Tibial artery (tissue), 4 donors: ENCODE measurements at places on chromosomes 5 and 9.

GRCh38 chr5:156359476-156359875, 32.5 kb downstream of the SGCD start:
- no peak for DNase-seq

DNA sequence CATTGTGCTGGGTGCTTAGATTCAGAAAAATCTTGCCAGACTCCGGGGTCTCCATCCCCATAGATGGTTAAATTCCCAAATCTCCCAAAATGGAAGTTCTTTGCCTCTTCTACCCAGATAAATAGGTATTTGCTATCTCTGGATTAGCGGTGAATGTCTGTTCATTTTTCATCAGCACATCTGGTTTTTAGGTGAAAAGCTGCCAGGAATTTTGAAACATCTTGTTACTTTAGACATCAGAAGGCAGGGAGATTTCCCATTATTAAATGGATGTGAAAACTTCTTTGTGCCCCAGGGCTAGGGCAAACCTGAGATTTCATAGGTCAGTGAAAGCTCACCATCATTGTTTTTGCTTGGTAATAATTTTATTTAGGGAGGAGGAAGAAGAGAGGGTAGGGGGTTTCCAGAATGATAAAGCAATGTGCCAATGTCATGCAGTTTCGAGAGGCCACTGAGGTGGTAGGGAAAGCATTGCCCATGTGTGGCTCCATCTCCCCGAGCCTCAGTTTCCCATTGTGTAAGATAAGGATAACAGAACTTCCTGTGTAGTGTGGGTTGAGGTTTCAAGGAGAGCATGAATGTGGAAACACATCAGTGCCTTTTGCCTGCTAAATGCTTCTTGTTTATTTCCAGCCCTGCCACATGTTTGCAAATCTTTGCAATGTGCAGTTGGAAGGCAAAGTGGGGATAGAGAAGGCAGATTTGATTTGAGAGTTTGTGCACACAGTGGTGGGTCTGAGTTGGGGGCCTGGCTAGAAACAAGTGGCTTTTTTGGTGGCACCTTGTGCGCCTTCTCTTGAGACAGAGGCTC, 147.2 kb upstream of the KLF4 start:
- no peak for DNase-seq

GRCh38 chr5:107257885-107258520, 412.7 kb downstream of the EFNA5 start:
- no peak for DNase-seq

GRCh38 chr5:111223101-111223786, 940 bp upstream of the CAMK4 start:
- no peak for DNase-seq

GRCh38 chr5:173329491-173330337, 1.5 kb upstream of the STC2 start:
- no peak for DNase-seq

GRCh38 chr9:124427281-124427680, 12.0 kb upstream of the PSMB7 start:
- DNase-seq = no peak

GRCh38 chr9:133805876-133806622, 67.9 kb upstream of the SARDH start:
- DNase-seq = no peak

GRCh38 chr5:120153551-120153950, 310.5 kb upstream of the PRR16 start:
- DNase-seq = no peak

DNA sequence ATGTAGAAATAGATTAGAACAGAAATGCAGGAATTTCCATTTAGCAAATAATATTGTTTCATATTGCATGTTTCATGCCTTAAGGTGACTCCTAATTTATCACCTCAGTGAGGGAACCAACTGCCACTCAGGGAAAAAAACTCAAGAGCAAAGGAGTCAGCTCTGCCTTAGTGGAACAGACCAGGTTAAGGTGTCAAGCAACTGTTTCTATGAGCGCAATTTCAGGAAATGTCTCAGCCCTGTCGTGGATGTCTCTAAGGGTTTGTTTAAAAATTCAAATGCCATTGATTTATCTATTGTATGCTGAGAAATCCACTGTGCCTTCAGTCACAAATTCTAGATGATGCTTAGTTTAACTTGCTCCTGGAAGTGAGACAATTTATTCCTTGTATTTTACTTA, 34.7 kb upstream of the PDZD2 start:
- no peak for DNase-seq

DNA sequence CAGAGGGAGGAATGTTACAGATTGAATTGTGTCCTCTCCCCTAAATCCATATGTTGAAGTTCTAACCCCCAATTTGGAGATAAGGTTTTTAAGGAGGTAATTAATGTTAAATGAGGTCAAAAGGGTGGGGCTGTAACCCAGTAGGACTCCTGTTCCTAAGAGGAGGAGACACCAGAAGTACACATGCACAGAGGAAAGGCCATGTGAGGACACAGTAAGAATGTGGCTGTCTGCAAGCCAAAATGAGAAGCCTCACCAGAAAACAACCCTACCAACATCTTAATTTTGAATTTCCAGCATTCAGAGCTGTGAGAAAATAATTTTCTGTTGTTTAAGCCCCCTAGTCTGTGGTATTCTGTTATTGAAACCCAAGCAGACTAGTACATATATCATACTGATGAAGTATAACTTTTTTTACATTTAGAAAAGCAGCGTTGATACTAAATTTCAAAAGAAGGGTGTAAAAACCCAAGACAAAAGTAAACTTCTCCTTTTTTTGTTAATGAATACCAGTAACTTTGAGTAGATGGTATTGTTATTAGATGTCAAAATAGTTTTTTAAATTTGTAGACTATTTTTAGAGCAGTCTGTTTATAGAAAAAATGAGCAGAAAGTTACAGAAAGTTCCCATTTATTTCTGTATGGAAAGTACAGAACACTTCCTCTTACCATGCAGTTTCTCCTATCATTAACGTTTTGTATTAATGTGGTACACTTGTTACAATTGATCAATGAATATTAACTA, 25.1 kb downstream of the RNF180 start:
- DNase-seq = no peak

DNA sequence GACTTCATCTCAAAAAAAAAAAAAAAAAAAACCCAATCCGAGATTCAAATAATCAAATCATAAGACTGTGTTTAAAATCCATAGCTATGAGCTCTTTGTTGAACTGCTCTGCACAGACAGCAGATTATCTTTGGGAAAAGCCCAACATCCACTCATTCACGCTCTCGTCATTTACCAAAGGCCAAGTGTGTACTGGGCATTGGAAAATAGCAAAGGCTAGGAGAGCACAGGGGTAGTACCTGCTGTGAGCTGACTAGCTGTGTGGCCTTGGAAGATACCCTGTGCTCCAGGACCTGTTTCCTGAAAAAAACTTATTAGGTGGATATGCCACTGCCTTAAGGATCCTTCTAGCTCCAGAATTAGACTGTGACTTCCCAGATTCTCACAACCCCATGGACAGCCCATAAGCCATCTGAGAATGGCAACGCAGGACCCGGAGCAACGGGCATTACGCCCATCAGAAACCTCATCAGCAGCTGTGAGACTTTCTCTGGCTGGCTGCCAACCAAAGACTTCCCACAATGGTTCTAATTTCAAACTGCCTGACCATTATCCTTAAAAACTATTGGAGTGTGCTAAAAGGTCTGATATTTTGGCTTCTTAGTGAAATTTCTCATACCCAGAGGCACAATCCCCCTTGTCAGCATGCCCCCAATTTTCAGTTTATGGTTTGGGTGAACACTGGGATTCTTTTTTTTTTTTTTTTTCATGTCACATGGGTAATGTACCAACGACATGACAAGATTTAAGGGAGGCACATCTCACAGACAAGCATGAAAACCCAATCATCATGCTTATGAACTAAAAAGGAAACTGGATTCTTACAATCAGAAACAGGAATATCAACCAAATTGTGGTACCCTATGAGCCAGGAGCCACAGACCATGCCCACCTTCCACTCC, 16.8 kb downstream of the SERINC5 start:
- DNase-seq = peak; percentile 65

DNA sequence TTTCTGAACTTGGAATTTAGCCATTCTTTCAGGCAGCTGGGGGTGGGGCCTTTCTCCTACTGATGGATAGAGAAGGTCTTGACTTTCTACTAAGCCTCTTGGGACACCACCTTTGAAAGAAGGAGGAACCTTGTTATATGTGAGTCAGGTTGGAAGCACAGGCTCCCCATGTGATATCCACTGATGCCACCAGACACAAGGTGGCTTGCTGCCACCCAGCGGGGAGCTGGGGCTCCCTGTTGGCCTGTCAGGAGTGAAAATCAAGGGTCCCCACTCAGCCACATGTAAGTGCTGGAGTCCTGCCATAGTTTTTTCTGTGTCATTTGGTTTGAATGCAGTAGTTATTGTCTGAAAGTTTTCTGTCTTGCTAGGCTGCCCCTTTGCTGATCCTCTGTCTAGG, 252.4 kb upstream of the NFIL3 start:
- no peak for DNase-seq

DNA sequence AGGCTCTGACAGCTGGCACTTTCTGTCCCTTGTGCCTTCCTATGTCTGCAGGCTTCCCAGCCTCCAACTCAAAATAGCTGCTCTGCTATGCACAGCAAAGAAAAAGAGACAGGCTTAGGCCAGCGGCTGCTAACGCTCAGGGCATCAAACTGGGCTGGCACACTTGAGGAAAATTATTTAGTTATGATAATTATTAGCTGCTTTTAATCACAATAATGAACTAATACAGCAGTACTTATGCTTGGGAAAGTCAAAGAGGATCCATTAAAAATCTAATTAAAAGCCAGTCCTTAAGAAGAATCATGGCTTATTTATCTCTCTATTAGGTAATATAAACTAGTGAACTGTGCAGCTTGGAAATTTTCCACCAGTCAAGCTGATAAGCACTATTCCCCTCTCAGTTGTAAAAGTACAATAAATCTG, 233.2 kb downstream of the SLIT3 start:
- no peak for DNase-seq

DNA sequence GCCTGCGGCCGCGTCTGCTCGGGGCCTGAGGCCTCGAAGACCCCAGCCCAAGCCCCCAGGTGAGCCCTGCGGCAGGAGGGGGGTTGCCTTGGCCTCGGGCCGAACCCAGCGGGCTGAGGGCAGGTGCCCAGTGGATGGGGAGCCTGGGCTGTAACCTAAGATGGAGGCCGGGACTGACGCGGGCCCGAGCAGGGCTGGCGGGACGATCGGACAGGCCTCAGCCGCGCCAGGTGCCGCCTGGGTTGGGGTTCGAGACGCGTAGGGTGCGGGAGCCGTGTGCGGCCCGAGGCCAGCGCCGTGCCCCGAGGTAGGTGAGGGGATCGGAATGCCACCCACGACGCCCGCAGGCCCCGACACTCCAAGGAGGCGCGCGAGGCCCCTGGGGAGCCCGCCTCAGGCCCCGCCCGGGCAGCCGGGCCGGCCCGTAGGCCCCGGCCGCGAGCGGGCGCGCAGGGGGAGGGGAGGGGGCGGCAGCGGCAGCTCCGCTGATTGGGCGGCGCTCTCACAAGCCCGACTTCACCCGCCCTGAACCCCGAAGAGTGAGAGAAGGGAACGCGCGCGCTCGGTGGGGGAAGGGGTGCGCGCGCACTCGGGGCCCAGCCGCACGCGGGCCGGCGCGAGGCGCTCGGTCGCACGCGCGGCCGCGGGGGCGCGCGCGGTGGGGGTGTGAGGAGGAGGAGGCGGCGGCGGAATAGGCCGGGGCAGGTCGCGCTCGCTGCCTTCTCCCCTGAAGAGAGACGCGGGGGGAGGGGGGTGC, at the start of gene NSD1:
Gene NSD1 (plus strand): TSS at position 678 of the 757 bp plus-strand sequence. CDS start 1,331 bp downstream, outside the sequence.
- DNase-seq = peak; percentile 93

DNA sequence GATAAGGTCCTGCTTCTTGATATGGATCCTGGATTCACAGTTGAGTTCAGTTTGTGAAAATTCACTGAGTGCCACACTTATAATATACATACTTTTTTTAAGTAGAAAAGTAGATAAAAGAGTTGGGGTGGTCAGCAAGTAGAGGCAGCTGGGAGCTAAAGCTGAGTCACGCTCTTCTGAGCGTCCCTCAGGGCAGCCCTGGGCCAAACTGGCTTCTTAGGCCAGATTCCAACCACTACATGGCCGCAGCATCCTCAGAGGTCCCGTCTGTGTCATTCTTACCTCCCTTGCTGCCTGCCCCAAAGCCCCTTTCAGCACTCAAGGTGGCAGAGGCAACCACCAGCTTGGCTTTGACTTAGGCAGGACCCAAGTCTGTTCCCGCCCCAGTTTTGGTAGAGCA, 123.3 kb upstream of the TBC1D2 start:
- DNase-seq = no peak

- no peak for DNase-seq
Observed at GRCh38 chr5:132176987-132177386, 50.7 kb downstream of the P4HA2 start.
